Activated CD4-positive, alpha-beta memory T cell treated with anti-CD3 and anti-CD28 coated beads for 36 hours (primary cell): ENCODE measurements at places on chromosomes 1 and 21. TPM values are rescaled to one million over a fixed set of nuclear protein-coding genes. Genes with fewer than 3 reads are reported as not detected.

GRCh38 chr1:64516301-64516700 lies 46.4 kb downstream of the CACHD1 start:
- no peak for DNase-seq

GRCh38 chr1:30765556-30766434 lies 8.2 kb upstream of the LAPTM5 start:
- DNase-seq: peak; percentile 52

GRCh38 chr1:186286615-186287315 lies 88.3 kb downstream of the TPR start:
- no peak for DNase-seq

GRCh38 chr1:79604490-79605198 lies 598.1 kb upstream of the ADGRL4 start:
- no peak for DNase-seq

DNA sequence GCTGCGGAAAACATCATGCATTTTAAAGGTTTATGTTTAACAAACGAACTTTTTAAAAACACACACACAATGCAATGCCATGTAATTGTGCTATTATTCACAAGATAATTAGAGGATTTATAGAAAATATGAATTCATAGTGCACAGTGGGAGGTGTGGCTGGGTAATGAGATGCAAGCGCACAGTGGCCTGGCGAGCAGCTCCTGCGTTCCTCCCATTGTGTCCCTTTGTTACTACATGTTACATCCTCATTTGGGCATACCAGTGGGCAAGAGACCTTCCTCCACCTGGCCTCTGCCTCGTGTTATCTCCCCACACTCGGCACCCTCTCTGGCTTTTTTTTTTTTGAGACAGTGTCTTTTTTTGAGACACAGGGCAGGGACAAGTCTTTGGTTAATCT lies 30.0 kb upstream of the TENT5B start:
- no peak for DNase-seq

GRCh38 chr1:39720094-39720999 lies 18.3 kb upstream of the PPIE start:
- no peak for DNase-seq

GRCh38 chr1:26126321-26127084 lies 14.9 kb downstream of the PDIK1L start:
- peak; percentile 57 for DNase-seq

DNA sequence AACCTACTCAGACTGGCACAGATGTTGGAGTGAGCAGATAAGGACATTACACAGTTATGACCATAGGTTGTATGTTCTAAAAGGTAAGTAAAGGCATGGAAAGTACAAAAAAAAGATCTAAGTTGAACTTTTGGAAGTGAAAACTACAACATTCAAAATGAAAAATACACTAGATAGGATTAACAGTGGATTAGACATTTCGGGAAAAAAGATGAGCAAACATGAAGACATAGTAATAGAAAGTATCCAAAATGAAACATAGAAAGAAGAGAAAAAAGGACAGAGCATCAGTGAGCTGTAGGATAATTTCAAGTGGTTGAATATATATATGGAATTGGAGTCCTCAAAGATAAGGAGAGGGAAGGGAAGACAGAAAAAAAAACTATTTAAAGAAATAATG lies 34.0 kb upstream of the CR2 start:
- no peak for DNase-seq

DNA sequence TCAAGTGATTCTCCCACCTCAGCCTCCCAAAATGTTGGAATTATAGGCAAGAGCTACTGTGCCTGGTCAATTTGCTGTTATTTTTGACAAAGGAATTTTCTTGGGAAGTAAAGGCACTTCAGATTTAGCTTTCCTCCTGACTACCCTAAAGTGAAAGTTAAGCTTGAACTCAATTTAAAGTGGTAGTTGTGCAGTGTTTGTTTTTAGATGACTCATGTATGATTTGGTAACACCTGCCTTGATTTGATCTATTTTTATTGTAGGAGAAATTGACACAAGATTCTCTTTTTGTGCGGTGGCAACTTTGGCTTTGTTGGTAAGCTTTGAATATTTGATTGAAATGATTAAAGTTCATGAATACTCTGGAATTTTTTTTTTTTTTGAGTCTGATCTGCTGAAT lies 5.0 kb downstream of the RABGGTB start:
- DNase-seq: no peak

- DNase-seq: no peak
Observed at GRCh38 chr1:53016705-53017104, 45.3 kb upstream of the PODN start.

DNA sequence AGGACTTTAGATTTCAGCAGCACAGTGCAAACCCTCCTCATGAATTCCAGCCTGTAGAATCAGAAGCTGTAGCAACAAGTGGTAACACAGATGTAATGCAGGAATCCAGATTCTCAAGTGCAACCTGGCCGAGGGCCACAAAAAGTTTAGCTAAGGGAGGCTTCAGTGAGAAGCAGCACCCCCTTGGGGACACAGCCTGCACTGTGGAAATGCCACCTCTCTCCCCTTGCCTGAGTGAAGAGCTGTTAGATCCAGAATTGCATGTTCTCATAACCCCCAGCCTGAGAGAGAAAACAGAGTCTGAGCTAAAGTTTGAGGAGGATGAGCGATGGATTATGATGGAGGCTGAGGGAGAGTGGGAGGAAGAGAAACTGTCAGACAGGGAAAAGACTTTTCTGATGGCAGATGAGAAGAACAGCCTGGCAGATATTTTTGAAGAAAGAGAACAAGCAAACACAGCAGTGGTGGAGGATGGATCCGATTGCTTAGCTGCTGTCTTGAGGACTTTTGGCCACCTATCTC lies 80.5 kb upstream of the BMP8A start:
- peak; percentile 78 for DNase-seq

DNA sequence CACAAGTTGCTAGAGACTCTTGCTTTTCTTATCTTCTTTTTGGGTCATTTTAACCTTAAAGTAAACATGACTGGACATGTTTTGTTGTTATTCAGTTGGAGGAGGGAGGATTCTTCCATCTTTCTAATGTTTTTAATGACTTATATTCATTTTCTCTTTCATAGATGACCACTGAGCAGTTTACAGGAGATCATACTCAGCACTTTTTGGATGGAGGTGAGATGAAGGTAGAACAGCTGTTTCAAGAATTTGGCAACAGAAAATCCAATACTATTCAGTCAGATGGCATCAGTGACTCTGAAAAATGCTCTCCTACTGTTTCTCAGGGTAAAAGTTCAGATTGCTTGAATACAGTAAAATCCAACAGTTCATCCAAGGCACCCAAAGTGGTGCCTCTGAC lies 11.9 kb downstream of the DYRK3 start:
- DNase-seq: no peak

DNA sequence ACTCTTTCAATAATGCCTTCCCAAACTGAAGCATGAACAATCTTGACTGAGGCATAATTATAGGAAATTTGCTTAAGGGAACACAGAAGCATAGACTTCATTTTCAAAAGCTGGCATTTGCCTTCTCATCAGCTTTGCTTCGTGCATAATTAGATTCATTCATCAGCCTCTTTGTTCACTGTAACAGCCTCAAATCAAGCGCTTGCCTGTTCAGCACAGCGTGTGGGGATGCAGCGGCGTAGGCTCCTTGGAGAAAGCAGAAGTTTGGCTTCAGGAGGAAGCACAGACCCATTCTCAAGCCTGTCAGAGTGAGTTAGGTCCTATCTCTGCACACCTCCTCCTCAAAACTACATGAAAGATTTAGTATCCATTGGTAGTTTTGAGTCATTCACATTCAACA lies 246.4 kb upstream of the MAP1LC3C start:
- DNase-seq: no peak

GRCh38 chr1:7554385-7555235 lies 216.5 kb upstream of the VAMP3 start:
- no peak for DNase-seq

DNA sequence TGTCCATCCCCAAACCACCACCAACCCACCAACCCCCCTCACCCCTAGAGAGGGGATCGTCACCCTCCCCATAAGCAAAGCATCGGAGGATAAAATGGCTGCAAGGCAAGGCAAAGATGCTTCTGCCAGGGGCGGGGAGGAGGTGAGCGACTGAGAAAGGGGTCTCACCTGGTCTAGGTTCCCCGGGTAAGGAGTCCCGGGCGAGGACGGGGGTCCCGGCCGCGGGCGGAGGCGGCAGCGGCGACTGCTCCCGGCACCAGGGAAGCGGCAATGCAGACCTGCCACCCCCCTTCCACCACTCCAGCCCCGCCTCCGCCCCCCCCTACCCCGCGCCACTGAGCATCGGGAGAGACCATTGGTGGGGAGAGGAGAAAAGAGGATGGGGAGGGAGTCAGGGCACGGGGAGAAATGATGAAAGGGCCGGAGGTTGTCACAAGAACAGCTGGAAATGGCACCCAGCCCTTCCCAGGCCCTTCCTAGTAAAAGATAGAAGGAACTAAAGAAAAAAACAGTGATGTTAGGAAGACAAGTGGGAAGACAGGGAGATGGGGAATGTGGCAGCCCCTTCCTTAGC lies at the start of gene SV2A:
Gene SV2A (minus strand): TSS at position 274 of the 574 bp plus-strand sequence. CDS start 4,004 bp downstream, outside the sequence.
- DNase-seq: peak; percentile 74

GRCh38 chr1:153260585-153261280 lies 1.2 kb downstream of the LORICRIN start:
- DNase-seq: peak; percentile 40

GRCh38 chr1:181076852-181077251 lies 11.6 kb upstream of the IER5 start:
- no peak for DNase-seq

- no peak for DNase-seq
Observed at GRCh38 chr1:155104605-155105534, 22.8 kb upstream of the EFNA1 start.

The KRTAP11-1 gene
- total RNA-seq: not detected

The EXO1 gene
- total RNA-seq: 44.3 TPM

The SPATA21 gene
- not detected for total RNA-seq

The TENT5C gene
- total RNA-seq: 14.0 TPM

The ZNF683 gene
- not detected for total RNA-seq

The FCMR gene
- 65.7 TPM for total RNA-seq

The TCHH gene
- total RNA-seq: not detected

The LCE6A gene
- total RNA-seq: not detected

The ZNF593OS gene
- total RNA-seq: not detected

The CFHR5 gene
- total RNA-seq: not detected

The PGLYRP3 gene
- total RNA-seq: not detected

The RGS4 gene
- total RNA-seq: not detected
